Astrocyte (in vitro differentiated cells and primary cell): ENCODE measurements at places on chromosomes 12 and 14. TPM values are rescaled to one million over a fixed set of nuclear protein-coding genes. Genes with fewer than 3 reads are reported as not detected.
A peak's percentile ranks its signal among the peaks of the same experiment; 100 is the strongest.

Gene CMKLR1
- 0.57 and 2.2 TPM in 2 replicates for total RNA-seq

Gene ZNF384
- total RNA-seq: 48.9 and 50.6 TPM in 2 replicates

Gene FGF23
- total RNA-seq: not detected in 2 replicates

Gene CIROP
- total RNA-seq: not detected in 2 replicates

Gene ARHGDIB
- total RNA-seq: 14.6 and 19.0 TPM in 2 replicates

Gene BATF
- not detected in 2 replicates for total RNA-seq

Gene RD3L
- not detected in 2 replicates for total RNA-seq

Gene RBMS2
- total RNA-seq: 88.3 and 111 TPM in 2 replicates

Gene C12orf54
- 1.2 and 1.8 TPM in 2 replicates for total RNA-seq

DNA sequence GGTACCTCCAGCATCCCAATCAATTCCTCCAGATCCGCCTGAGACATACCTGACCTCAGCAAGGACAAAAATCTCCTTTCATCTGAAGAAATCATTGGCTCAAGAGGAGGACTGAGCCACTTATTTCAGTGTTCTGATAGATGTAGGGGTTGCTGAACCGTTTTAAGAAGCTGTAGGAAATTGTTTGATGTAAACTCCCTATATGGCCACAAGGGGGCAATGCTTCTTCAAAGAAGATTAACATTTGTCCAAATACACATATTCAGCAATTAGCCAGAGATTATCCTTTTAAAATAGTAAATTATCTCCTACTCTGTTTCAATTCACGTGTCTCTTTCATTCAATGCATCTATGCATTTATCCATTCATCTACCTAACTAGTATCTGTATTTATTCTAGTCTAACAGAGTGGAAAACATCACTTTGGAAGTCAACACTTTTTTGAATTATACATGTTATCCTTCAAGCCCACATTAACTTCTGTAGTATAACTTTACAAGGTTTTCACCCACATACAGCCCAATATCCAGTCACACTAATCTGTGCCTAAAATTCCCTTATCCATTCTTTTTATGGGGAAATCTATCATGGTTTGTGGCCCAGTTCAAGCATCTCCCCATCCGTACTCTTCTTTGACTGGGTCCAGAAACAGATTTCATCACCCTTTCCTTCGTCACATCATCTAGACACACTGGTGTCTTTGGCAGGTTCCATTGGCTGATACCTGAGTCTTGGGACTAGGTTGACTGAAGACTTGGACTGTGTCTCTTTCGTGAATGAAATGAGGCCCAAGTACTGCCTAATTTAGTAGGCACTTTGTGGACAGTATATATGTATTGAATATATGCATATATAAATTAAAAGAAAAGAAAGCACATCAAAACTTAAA lies 411.0 kb upstream of the OR4E1 start:
- peak; percentile 20 for DNase-seq

DNA sequence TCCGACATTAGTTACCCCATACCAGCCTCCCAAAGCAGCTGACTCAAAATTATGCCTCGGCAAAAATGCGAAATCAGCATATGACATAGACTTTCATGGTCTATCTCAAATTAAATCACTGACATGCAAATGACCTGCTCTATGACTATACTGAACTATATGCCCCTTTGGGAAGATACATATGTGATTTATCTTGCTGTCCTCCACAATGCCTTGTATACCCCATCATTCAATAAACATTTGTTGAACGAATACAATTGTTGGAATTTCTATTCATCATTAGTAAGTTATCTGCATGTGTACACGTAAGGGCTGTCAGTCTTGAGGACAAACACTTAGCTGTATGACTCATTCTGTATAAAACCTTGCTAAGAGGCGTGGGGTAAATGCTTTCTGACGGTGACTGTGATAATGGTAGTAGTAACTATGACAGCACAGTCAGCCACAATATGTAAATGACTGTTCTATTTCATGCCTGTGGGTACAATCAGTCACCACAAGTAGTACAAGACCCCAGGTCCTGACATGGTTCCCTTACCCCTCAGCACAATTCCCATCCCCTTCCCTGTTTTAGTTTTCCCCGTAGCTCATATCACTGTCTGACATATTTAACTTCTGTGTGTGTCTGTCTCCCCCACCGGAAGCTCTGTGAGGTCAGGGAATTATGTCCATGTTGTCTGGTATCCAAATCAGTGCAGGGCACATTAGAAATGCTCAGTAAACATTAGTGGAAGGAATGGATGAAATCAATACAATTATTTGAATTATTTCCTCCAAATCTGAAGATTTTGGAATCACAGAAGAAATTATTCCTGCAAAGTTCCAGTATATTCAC lies 42.8 kb downstream of the STXBP6 start:
- peak; percentile 99 for DNase-seq

DNA sequence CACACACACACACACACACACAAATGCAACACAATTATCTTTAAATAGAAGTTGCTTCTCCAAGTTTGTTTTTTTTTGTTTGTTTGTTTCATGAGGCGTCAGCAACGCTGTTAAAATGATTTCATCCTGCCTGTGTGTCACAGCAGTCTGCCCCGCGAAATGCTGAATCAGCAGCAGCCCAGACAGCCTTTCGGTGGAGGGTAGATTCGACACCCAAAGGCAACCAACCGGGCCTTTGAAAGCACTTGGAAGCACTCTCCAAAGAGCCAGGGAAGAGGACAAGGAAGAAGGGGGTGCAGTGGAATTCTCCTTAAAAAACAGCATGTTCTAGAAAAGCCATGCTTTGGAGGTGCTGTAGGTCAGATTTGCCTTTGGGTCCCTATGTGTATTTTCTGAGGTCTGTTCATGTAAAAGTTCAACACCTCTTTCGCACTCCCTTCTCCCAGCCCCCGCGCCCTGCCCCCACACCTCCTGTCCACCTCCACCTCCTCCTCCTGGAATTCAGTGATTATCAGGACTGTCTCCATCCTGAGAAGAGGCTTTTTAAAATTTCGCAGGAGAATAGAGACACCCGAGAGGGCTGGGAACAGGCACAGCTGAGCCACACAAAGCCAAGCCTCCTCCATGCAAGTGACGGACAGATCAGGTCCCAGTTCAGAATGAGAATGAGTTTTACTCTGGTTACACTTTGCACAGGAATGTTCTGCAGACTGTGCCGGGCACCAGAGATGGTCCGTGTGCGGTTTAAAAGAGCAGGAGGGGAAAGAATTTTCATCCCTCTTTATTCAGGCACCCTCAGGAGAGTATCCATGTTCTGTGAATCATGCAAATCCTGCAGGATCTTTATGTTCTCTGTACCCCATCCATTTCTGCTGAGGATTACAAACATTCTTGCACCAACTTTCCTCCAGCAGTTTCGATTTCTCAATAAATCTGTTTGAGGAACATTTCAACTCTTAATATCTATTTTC lies 177.9 kb downstream of the ETV6 start:
- no peak for DNase-seq

DNA sequence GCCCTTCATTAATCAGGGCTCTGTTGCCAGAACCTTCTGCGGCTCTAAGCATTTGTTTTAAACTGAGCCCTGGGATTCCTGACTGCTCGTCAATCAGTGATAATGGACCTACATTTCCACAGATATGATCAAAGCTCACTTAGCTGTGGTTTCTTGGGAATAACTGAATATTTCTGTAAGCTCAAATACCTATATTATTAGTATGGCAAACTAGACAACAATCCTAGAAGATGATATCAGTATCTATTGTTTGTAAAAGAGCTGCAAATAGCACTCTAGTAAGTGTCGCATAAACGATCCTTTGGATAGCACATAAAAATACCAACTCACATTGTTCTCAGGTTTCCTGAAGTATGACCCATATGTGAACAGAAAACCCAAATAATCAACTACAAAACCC lies 150.4 kb downstream of the PPM1H start:
- DNase-seq: peak; percentile 72

DNA sequence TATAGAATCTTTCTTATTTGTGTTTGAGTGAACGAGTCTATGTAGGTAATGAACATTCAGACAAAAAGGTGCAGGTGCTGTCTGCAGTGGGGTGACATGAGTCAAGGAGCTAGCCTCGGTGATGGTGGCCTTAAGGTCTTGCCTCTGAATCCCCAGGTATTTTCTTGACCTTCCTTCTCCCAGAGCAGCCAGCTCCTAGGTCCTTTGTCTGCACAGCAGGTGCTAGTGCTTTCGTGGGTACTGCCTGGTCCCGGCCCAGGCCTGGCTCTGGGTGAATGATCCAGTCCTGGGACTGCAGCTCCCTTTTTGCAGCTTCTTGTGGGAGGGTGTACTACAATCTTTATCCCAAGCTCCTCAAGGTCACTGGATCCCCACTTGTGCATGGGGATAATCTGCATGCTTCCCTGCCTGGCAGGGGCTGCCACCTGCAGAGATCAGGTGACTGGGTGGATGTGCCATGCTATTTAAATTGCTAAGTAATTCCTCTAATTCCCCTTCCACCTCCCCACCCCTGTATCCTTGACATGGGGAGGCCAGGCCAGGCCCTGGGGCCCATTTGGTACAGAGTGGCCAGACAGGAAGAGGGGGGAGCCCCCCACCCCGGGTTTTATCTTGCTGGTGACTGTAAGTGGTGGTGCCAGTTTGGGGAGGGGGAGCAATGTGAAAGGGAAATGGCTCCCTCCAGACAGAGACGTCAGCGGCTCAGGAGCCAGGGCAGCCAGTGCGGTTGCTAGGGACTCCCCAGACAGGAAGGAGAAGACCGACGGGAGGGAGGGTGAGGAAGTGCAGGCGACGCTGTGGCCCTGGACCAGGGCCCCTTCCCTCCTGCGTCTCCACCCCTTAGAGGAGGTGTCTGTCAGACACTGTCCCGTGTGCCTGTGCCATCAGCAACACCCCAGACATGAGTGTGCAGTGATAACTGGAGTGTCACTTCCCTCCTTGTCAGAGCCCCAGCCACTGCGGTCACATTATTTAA lies 6.7 kb downstream of the VASH1 start:
- DNase-seq: no peak

DNA sequence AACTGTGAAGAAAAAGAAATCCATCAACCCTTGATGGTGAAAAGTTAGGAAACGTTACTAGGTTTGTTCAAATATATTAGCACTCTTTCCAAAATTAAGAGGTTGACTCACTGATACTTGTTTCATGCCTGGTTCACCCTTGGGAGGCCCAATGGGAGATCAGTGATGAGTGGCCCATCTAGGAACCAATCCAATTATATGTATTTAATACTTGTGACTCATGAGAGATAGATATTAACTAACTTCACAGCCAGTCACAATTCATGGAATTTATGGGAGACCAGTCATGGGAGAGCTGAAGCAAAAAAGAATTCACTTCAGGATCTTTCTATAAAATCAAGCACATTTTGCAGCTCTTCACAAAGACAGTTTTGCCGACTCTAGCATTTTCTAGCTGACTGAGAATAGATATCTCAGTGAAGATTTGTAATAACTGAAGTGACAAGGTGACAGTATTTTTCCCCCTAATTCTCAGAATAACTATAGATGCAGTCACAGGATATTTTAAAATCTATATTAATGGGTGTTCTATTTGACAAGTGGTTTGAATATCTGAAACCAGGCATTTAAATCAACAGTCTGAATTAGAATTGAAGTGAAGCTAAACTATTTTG lies 230.2 kb downstream of the EPS8 start:
- DNase-seq: peak; percentile 78

DNA sequence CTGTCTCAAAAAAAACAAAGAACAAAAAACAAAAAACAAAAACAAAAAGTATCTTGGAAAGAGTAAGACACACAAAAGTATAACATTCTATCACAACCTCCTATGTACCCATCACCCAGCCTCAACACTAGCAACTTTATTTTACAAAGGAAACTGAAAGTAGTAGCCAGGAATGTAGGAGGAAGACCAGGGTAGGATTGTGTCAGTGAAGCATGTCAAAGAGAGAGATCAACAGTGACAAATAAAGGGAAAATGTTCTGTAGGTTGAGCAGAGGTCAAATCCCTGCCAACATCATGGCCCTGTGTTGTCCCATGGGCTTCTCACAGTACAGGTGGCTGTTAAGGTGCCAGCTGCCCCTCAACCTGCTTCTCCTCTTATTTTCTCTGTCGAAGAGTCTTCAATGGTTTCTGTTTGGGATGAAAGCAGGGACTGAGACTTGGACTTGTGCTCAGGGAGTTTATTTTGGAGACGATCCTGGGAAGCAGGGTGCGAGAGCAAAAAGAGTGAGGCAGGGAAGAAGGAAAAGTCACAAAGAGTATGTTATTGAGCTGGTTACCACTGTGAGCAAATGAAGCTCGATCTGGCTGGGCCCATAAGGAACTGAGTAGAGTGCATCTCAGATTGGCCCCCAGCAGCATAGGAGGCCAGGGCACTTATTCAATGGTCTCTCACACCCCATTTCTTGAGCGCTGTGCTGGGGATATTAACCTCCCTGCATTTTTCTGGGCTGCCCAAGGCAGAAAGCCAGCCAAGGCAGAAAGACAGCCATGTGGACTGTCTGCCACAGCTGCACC lies 29.4 kb upstream of the CTDSP2 start:
- DNase-seq: no peak

- no peak for DNase-seq
Observed at GRCh38 chr12:121574025-121574424, 6.8 kb downstream of the KDM2B start.

DNA sequence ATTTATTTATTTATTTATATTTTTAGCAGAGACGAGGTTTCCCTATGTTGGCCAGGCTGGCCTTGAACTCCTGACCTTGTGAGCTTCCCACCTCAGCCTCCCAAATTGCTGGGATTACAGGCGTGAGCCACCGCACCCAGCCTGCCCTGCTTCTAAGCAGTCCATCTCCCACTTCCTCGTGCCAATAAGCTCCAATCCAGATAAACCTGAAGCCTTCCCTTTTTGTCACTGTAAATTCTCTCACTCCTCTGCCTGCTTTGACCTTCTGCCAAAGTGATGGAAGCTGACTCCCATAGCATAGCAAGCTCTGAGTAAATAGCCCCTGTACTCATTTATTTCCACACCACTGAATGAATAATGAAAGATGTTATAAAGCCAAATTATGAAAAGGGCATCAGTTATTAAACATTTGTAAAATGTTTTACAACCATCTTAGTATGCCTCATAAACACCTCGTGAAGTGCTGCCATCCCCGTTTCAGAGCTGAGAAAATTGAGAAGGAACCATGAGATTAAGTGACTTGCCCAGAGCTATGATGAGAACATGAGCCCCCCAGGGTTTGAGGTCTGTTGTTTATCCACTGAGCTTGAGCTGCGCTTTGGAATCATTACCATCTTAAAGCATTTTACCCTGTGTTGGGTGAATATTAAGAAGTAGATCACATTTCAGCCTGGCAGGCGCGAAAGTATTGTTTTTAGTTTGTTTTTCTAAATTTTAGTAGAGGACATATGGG lies 30.4 kb downstream of the MANSC1 start:
- DNase-seq: peak; percentile 33

DNA sequence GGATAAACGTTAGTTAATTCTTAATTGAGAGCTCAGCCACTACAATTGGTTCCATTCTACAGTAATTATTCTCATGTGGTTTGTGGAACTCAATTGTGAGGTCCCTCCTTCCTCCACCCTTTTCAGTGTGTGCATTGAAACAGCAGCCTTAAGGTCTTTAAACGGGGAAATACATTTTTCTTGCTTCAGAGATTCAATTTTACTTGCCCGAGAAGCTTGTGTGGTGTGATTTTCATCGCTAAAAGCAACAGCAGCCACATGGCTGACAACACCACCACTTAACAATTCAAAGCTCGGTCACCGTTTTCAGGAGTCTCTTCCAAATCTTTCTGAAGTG lies 733 bp upstream of the PPFIBP1 start:
- no peak for DNase-seq

GRCh38 chr14:87879389-87879788 lies 113.6 kb downstream of the GALC start:
- DNase-seq: no peak

- no peak for DNase-seq
Observed at GRCh38 chr14:93142854-93143652, 27.3 kb upstream of the ITPK1 start.

- DNase-seq: no peak
Observed at GRCh38 chr12:121358073-121358472, 5.9 kb upstream of the ANAPC5 start.

- no peak for DNase-seq
Observed at GRCh38 chr12:84840356-84840755, 72.2 kb downstream of the SLC6A15 start.
